ENCODE measurements at places on chromosomes 7 and 10.

DNA sequence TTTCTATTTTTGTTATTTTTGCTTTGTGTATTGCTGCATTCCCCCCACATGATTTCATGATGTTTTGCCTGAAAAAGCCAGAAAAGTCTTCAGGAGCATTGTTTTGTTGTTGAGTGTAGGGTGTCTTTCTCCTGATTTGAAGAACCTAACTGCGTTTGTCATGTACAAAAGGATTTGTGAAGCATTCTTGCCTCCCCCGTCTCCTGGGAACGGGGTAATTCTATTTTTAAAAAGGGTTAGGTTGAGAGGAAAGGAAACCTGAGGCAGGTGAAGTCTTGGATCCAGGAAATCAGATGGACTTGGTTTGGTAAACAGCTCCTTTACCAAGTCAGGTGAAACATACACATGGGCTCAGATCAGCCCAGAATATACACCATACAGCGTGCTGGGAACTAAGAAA lies 26.0 kb upstream of the BTBD16 start:
- DNase-seq, result no peak

DNA sequence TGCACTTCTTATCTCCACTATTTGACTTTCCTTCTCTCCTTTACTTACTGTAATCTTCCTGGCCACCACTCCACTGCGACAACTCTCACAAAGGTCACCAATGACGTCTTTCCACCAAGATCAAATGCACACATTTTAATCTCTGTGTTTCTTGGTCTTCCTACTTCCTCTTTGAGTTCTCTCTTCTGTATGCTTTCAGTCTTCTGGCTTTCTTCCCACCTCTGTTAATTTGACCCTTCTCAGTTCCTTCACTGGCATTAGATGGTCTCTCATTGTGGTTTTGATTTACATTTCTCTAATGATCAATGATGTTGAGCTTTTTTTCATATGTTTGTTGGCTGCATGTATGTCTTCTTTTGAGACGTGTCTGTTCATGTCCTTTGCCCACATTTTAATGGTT lies 31.9 kb downstream of the FAM107B start:
- no peak for DNase-seq

DNA sequence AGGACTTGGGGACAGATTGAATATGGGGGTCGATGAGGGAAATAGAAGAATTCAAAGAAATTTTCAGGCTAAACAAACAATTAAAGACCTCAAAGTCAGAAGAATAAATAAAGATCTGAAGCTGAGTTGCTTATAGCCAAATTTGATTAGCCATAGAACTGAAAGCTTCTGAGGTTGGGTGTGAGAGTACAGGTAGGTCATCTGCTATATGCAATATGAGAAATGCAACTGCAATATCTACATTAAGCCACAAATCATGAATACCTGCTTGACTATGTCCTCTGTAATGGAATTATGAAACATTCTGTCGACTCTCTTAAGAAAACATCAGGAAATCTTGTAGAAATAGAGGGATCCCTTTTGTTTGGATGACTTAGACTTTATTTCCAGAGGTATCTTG lies 192.1 kb upstream of the PCDH15 start:
- DNase-seq, result no peak

DNA sequence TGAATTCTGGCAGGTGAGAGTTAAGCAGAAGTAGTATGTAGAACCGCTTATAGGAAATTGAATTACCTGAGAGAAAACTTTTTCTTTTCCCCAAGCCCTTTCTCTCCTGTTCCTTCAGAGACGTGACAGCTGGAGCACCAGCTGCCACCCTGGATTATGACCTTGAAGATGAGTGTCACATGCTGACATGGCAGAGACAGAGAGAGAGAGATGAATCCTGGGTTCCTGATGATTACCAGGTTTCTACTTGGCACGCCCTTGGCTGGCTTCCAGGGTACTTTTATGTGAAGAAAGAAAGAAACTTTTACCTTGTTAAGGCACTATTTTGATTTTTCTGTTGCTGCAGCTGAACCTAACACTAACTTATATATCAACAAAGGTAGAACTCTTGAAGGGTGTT lies 99.9 kb downstream of the GPR26 start:
- no peak for DNase-seq

DNA sequence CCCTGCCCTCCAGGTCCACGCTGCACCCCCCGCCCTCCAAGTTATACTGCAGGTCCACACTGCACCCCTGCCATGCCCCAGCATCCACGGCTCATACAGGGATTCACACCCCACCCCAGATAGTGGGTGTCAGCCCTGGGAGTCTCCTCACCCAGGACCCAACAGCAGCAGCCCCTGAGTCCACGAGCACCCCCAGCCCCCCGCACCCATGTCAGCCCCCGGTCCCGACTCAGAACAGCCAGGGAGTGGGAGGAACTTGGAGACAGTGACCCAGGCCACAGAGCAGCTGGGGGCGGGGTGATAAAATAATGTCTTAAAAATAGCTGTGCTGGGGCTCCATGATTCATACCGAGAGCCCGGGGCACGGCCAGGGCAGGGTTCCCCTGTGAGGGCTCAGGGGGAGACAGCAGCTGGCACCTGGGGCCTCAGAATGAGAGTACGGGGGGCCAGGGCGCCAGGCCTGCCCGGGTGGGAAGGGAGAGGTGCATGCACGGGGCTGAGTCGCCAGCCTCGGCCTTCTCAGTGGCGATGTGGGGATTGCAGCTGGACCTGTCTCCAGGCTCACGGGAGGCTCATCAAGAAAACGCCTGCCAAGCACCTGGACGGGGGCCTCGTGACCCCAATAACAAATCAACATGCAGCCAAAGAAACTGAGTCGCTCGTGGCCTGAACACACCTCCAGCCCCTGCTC lies 29.8 kb downstream of the ADAP1 start:
- DNase-seq, result no peak

- no peak for DNase-seq
These were observed 3.3 kb downstream of the GRID1 start for GRCh38 chr10:86363184-86363832.

DNA sequence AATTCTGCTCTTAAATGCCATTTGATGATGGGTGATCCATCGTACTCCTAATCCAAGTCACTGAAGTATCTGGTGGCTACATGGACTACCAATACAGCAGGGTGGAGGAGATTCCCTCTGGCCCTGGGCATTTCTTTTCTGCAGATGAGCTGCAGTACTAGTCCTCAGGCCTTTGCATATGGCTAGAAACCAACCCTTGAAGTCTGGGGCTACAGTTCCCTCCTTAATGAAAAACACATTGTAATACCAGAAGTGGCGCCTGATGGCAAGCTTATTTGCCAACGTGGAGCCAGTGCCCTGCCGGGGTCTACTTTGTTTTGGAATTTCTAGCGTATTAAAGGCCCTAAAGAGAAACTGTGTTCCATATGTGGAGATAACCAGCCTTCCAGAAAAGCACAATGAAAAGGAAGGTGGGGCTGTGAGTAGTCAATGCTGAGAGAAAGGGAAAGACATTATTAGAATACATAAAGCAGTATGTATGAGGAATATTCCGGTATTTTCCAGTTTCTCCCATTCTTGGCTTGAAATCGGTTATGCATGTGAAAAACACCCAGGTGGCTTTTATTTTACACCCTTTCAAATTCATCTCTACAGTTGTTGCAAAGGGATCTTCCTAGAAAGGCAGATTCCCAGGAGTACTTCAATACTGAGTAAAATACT lies 368.8 kb downstream of the PRPF18 start:
- DNase-seq, result peak; percentile 48

- DNase-seq, result no peak
These were observed 115.1 kb downstream of the SRI start for GRCh38 chr7:88104732-88105131.

GRCh38 chr7:2613931-2614600 lies 17.7 kb upstream of the TTYH3 start:
- peak; percentile 81 for DNase-seq

- DNase-seq, result no peak
These were observed 579 bp downstream of the KEL start for GRCh38 chr7:142961595-142961972.

DNA sequence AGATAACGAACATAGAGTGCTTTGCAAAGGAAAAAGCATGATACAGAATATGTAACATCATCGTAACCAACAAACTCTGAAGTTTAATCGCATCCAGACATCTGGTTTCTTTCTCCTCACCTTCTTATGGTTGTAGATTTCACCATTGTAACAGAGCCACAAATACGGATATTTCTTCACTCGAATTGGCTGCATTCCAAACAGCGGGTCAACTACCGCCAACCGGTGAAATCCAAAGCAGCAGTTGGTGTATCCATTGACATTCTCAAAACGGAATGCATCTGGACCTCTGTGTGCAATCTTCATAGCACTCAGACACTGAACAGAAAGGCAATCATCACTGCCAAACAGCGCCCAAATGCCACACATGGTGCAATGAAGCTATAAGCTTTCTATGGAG lies 3.4 kb downstream of the ASNS start:
- DNase-seq, result peak; percentile 31

DNA sequence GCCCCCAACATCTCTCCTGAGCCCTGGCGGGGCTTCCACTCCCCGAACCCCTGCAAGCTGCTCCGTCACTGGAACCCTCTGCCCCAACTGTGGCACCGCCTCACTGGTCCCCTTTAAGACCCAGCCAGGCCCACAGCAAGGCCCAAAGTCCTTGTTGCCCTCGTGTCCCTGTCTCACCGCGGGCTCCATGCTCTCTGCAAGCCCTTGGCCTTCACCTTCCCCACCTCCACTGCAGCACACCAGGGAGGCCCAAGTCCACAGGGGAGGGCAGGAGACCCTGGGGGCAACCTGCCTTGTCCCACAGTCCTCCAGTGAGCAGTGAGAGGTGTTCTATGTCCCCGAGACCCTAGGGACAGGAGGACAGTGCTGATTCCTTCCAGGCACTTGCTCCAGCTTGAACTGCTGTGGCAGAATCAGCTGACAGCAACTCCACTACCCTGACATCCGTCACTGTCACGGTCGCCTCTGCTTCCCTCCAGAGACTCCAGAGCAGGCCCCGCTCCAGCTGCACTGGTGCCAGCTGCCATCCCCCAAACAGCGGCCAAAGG lies 105.3 kb downstream of the CYTH3 start:
- DNase-seq, result no peak

- DNase-seq, result no peak
These were observed 104.3 kb downstream of the AHR start for GRCh38 chr7:17402628-17403278.

- DNase-seq, result no peak
These were observed 168.0 kb downstream of the DKK1 start for GRCh38 chr10:52481986-52482555.

- DNase-seq, result no peak
These were observed 164.9 kb downstream of the NSUN6 start for GRCh38 chr10:18486438-18486837.

DNA sequence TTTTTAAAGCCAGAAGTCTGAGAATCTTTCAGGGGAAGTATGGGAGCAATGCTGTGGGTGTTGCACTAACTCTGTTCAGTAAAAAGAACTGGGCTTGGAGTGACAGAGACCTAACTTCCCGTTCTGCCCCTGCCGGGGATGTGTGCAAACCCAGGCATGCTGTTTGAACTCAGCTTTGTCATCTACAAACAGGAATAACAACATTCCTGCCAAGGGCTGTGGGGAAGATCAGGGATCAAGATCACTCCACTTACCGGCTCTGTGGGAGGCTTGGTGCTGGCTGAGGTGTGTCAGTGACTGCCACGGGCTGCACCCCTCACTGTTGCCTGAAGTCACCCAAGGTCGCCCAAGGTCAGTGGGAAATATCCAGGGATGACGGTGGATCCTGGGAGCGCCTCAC lies 23.1 kb upstream of the DRGX start:
- DNase-seq, result no peak

DNA sequence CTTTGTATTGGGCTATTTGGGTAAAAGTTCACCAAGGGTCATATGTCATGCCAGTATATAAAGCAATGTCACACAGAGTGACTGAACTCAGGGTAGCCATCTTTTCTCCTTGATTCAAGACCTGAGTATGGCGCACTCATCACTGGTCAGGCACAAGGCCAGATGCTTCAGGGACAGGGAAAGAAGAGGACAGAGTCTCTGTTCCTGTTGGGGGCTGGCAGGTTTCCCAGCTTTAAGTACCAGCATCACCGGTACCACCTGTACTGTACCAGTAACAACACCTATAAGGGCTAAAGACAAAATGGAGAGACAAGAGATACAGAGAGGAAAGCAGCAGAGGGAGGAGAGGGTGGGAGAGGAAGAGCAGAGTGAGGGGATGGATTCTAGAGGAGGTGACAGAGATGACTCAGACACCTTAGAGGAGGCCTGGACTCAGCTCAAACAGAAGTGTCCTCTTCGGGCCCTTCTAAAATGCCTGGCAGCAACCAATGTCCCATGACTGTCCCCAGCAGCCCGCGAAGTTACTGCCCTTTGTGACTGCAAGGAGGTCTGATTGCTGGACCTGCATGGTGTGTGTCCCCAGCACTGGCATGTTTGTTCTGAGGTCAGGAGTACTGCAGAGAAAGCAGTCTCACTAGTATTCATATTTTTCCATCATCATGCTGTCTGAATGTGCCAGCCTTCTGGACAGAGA lies 191.3 kb downstream of the MYOF start:
- DNase-seq, result no peak

DNA sequence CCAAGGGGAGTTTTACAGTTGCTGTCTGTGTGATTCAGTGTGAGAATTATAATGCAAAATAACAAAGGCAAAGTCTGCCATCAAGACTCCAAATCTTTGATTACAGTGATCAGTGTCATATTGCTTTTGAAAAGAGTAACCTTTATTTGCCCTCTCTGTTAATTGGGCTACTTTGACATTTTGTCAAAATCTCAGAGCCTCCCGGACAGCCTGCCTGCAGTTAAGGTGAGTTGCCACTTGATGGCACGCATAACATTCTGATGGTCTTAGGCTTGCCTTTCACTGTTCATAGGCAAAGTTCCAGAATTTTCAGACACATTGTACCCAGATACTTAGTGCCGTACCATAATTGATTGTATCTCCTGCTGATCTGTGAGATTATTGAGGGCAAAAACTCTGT lies 253.5 kb downstream of the ABCA13 start:
- peak; percentile 11 for DNase-seq

GRCh38 chr10:80380185-80380584 lies 23.6 kb downstream of the DYDC2 start:
- no peak for DNase-seq

GRCh38 chr10:132526676-132527075 lies 10.9 kb upstream of the INPP5A start:
- DNase-seq, result peak; percentile 94

DNA sequence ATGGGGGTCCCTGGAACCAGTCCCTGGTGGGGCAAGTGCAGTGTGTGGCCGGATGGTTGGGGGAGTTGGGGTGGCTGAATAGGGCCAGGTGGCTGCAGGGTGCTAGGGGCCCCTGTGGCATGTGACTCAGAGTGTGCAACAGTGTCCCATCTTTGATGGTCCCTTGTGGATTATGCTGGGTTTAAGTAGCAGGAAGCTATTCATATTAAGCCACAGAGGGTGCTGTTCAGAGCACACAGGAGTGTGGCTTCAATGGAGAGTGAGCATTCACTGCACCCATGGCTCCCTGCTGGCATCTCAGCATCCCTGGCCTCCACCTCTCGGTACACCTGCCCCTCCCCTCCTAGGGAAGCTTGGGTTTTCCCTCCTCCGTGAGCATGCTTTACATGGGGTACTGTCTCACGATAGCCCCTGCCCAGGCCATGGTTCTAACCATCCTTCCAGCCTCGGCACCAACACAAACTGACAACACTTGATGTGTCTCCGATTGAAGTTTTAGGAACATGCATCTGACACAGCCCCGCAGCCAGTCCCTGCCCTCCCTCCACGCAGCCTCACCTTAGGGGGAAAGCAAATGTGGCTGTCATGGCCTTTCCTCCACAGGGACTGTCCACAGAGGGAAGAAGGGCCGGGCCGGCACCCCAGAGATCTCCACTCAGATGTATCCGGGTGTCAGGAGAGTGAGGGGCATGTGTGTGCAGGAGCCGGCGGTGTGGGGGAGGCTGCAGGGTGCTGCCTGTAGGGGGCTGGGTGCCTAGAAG lies 30.4 kb upstream of the PPIF start:
- DNase-seq, result peak; percentile 25

- DNase-seq, result no peak
These were observed 59.2 kb upstream of the KCNIP2 start for GRCh38 chr10:101902820-101903145.
